ENCODE measurements at places on chromosomes 1 and 21. TPM values are rescaled to one million over a fixed set of nuclear protein-coding genes. Genes with fewer than 3 reads are reported as not detected.

GRCh38 chr1:63966016-63966415, 192.2 kb downstream of the ROR1 start:
- no peak for DNase-seq
- H3K27me3 ChIP-seq: peaks cover 18% of the 10 kb centered on the region
- no peak overlapping the region for H3K4me3 ChIP-seq

GRCh38 chr1:186492531-186493291, 31.8 kb upstream of the PDC start:
- no peaks in the 10 kb centered on the region for H3K4me1 ChIP-seq
- DNase-seq: no peak
- no peaks in the 10 kb centered on the region for H3K27me3 ChIP-seq
- H3K4me3 ChIP-seq: no peak overlapping the region
- no peak overlapping the region for H3K27ac ChIP-seq

GRCh38 chr1:65196926-65197325, 48.9 kb downstream of the AK4 start:
- no peak overlapping the region for H3K27ac ChIP-seq
- H3K36me3 ChIP-seq: no peaks in the 10 kb centered on the region
- H3K4me3 ChIP-seq: no peak overlapping the region
- no peak for DNase-seq
- peaks cover 3% of the 10 kb centered on the region for H3K27me3 ChIP-seq

DNA sequence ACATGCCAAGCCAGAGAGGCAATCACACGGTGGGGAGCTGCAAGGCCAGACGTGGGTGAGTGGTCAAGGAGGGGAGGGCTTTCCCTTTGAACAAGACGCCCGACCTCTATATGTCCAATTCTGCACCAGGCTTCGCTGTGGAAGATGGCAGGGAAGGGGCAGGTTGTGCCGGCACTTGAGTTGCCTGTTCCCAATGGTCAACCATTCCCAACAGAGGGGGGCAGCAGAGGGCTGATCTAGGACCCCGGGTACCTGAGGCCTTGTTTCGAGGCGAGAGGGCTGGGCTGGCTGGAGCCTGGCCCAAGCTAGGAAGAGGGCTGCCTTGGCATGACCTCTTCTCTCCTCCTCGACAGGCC, 64.9 kb downstream of the TMEM53 start:
- no peaks in the 10 kb centered on the region for H3K4me1 ChIP-seq
- no peaks in the 10 kb centered on the region for H3K36me3 ChIP-seq
- no peak overlapping the region for H3K4me3 ChIP-seq
- no peaks in the 10 kb centered on the region for H3K27me3 ChIP-seq
- H3K27ac ChIP-seq: no peak overlapping the region

- DNase-seq: peak; percentile 52
- H3K36me3 ChIP-seq: peaks cover 23% of the 10 kb centered on the region
- H3K4me3 ChIP-seq: peak overlapping the region; percentile 68
Measured at GRCh38 chr21:46437511-46437910, 21.2 kb upstream of the DIP2A start.

GRCh38 chr1:933603-933940, 9.8 kb downstream of the SAMD11 start:
- no peak overlapping the region for H3K27ac ChIP-seq
- H3K4me1 ChIP-seq: no peaks in the 10 kb centered on the region
- H3K36me3 ChIP-seq: no peaks in the 10 kb centered on the region
- peaks cover 4% of the 10 kb centered on the region for H3K27me3 ChIP-seq

Gene RHD
- not detected for total RNA-seq

Gene PRELP
- not detected for total RNA-seq

DNA sequence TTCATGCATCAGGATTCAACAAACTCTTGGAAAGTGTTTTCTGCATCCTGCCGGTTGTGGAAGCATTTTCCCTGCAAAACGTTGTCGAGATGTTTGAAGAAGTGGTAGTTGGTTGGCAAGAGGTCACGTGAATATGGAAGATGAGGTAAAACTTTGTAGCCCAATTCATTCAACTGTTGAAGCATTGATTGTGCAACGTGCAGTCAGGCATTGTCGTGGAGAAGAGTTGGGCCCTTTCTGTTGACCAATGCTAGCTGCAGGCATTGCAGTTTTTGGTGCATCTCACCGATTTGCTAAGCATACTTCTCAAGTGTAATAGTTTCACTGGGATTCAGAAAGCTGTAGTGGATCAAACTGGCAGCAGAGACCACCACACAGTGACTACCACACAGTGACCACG, 57.0 kb upstream of the PRDM2 start:
- DNase-seq: no peak
- no peak overlapping the region for H3K27ac ChIP-seq
- H3K27me3 ChIP-seq: peaks cover 2% of the 10 kb centered on the region
- H3K4me3 ChIP-seq: no peak overlapping the region
- H3K36me3 ChIP-seq: peaks cover 6% of the 10 kb centered on the region

- H3K27ac ChIP-seq: no peak overlapping the region
- H3K27me3 ChIP-seq: peaks cover 14% of the 10 kb centered on the region
- H3K36me3 ChIP-seq: no peaks in the 10 kb centered on the region
- no peak overlapping the region for H3K4me3 ChIP-seq
- DNase-seq: no peak
Measured at GRCh38 chr1:76037324-76037723, 37.2 kb upstream of the ST6GALNAC3 start.

Measured in naive thymus-derived CD8-positive, alpha-beta T cell (primary cell).